ENCODE measurements at places on chromosomes 6 and 20.
A peak's percentile ranks its signal among the peaks of the same experiment; 100 is the strongest.

DNA sequence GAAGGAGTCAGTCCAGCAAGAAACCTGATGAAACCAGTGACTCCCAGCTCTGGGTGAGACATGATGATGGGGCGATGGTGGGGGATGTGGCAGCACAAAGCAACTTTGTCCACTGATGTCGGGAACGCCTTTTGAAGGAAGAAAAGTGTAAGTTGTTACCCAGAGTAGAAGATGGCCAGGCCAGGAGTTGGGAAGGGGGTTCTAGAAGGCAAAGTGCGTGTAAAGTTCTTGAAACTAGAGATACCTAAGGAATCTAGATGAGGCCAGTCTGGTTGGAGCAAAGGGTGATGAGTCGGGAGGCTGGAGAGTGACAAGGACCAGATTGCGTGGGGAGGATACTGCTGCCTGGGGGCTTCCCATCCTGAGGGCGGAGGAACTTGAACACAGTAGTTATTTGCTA lies 117.0 kb downstream of the PHACTR3 start:
- no peak for DNase-seq

- no peak for DNase-seq
Observed at GRCh38 chr6:10391799-10392198, 23.1 kb downstream of the TFAP2A start.

GRCh38 chr6:149473080-149474052 lies 11.4 kb downstream of the ZC3H12D start:
- DNase-seq: no peak

- DNase-seq: peak; percentile 48
Observed at GRCh38 chr6:7707787-7708186, 18.1 kb upstream of the BMP6 start.

- DNase-seq: no peak
Observed at GRCh38 chr20:32179515-32179914, 28.0 kb downstream of the PLAGL2 start.

GRCh38 chr20:16293590-16293989 lies 279.7 kb downstream of the KIF16B start:
- DNase-seq: no peak

DNA sequence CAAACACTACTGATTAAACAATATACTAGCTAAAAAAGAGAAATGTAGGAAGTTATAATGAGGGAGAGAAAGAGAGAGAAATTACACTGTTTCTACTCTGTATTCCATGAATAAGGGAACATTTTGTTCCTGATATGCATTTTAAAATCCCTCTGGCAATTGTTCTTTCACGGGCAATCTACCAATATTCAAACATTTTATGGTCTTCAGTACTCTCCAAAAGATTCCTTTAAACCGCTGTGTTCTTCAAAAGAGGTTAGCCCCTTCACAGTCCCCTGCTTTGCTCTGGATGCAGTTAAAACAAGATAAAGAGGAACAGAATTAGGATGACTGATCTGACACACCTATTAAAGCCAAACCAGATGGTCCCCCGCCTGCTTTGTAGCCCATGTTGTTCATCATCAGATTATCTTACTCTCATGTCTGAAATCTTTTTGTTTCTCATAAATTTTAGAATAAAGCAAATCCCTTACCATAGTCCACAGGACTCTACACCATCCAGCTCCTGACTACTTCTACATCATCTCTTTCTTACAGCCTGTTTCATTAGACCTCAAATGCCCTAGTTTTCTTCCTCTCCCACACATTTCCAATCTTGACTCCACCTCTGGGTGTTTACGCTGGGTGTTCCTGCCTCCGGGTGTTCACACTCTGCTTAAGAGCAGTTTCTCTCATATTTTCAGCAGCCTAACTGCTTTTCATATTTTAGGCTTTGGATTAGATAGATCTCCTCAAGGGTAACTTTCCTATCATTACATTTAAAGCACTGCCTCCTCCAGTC lies 399.7 kb downstream of the COL12A1 start:
- no peak for DNase-seq

DNA sequence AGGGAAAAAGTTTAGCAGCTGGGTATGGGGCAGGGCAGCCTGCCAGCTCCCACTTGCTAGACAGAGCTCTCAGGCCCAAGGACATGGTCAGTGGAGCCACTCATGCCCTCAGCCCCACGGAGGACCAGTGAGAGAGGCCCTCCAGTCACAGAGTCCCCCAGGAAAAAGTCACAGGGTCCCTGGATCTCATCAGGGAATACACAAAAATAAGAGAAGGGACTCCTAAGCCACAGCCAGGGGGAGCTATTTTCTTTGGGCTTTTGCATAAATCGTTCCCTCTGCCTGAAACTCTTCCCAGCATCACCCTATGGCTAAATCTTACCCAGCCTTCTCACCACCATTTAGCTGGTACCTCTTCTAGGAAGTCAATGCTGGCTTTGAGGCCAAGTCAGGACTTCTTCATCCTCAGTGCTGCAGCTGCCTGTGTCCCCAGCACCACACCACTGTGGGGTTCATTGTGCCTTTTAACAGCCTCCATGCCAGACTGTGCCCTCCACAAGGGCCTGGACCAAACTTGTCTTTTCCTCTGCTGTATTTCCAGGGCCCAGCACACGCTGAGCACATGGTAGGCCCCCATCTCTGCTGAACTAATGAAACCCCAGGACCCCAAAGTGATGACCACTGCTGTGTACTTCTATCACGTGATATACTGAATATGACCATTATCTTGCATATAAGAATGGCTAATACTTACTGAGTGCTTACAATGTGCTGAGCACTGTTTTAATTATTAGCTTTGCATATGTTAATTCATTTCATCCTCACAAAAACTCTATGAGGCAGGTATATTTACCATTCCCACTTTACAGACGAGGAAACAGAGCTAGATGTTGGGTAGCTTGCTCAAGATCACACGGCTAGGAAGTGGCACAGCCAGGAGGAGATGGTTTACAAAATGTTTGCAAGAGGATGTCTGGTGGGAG lies 2.0 kb downstream of the ZNF335 start:
- DNase-seq: peak; percentile 63

- no peak for DNase-seq
Observed at GRCh38 chr6:11804135-11804534, 25.5 kb upstream of the ADTRP start.

DNA sequence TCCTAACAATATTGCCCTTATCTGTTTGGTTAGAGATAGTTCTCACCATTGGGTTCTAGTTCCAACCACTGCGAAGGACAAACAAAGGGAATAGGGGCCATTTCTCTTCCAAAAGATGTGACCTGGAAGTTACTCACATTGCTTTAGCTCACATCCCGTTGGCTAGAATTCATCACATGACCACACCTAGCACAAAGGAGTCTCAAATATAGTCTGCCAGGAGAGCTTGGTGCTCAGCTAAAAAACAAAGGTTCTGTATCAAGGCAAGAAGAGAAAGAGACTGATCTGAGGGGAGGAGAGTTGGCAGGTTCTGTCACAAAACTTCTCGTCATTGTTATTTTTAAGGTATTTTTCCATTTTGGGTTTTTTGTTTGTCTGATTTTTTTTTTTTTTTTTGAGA lies 69.8 kb upstream of the GNRH2 start:
- no peak for DNase-seq
